ENCODE measurements at places on chromosomes 5 and 9. TPM values are rescaled to one million over a fixed set of nuclear protein-coding genes. Genes with fewer than 3 reads are reported as not detected.

DNA sequence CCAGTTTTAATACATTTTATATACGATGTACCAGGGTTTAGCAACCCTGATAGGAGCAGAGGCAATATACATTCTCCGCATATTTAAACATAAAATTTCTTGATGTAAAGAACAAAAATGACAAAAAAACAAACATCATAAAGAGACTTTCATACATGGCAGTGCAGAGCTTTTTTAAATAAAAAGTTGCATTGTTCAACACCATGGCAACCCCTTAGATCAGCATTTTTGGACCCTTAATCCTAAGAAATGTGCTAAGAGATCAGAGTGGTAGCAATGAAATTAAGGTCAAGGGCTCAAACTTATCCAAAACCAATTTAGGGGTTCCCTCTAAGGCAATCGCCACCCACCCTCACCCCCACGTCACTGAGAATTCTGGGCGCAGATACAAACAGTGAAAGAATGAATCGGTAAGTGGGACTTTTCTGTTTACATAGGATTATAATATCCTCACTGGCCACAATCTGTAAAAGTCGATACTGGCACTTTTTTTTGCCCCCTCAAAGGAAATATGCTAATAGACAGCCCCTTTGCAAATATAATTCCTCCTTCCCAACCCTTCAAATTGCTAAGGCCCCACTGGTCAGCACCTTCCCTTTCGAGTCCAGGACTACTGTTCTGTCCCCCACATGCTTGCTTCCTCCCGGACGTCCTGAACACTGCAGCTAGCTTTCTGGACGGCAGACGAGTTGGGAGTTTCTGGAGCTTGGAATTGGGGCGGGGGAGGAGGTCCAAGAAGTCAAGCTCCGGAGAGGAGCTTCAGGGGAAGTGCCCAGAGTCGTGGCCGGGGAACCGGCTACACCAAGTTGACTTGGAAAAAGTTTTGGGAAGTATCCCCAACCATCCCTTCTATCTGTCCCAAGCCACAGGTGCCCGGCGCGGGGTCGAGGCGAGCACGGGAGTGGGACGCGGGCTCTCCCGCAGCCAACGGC is 2.2 kb downstream of the GAS1 start:
- DNase-seq: peak; percentile 37

Gene DPYSL3
- 42.4 TPM for total RNA-seq

DNA sequence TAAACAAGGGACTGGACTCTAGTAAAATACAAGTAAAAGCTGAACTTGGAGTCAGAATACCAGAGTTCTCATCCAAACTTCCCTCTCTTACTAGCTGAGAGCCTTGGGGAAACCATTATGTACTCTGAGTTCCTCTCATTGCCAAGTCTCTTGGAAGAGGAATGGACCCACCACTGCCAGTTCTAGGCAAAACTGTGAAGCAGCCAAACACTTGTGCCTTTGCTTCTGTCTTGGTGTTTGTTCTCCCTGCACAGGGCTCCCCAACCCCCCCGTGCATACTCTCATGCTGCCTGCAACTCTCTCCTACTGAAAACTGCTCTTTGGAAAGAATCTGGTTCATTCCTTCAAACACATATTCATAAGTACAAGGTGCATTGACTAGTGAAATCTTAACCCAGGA is 102.6 kb downstream of the PDZD2 start:
- no peak for DNase-seq

- no peak for DNase-seq
Observed at GRCh38 chr5:56269216-56269927, 36.2 kb upstream of the ANKRD55 start.

Gene FSTL4
- not detected for total RNA-seq

DNA sequence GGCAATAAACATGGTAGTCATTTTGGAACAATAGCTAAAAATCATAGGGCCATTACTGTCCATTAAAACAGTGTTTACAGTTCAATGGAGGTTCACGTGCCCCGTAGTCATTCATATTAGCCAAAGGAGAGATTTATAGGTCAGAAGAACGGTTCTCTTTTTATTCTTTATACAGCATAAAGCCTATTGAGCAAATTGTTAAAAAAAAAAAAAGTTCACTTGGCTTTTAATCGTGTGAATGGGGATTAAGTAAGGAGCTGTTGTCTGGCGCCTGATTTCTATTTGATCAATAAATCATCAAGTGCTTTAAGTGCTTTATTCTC is 69.1 kb upstream of the TBCA start:
- no peak for DNase-seq

DNA sequence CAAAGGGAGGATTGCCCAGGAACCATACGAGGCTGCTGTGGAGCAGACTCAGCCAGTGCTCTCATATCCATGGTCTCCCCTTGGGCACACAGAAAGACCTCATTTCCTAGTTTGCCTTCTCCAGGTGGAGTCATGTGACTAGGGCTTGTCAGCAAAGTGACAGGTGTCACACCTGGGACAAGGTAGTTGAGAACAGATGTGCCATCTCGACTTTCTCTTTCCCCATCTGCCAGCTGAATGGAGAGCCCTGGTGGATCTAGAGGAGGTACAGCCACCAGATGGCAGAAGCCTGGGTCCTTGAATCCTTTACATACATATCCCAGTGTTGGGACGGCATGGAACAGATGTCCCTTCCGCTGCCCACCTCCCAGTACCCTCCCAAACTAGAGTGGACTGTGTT is 42.9 kb upstream of the ALDOB start:
- DNase-seq: no peak

GRCh38 chr5:9617739-9618504 is 12.2 kb downstream of the TAS2R1 start:
- no peak for DNase-seq

- DNase-seq: no peak
Observed at GRCh38 chr9:77856615-77857014, 175.0 kb downstream of the GNAQ start.

- DNase-seq: no peak
Observed at GRCh38 chr9:81052846-81053245, 636.5 kb downstream of the TLE1 start.

Gene CBY3
- total RNA-seq: not detected

- DNase-seq: no peak
Observed at GRCh38 chr5:118293378-118293777, 695.0 kb downstream of the DTWD2 start.

GRCh38 chr9:135711391-135711790 is 9.4 kb downstream of the KCNT1 start:
- no peak for DNase-seq

DNA sequence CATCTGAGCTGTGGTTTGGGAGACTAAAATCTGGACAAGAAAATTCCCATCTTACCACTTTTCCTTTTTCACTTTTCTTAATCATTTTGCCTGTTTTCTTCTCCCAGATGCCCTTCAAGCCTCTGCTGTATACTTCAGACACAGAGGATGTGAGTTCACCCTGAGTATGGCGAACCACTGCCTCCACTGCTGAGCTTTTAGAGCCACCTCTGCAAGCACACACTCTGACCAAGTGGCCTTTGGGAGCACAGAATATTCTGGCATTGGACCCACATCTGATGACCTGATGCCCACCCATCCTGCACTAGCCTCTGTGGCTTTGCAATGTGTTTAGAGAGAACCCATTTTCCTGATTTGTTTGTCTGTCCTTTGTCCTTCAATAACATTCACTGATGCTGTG is 32.5 kb downstream of the TERT start:
- no peak for DNase-seq
